ENCODE measurements at places on chromosomes 5 and 9.

DNA sequence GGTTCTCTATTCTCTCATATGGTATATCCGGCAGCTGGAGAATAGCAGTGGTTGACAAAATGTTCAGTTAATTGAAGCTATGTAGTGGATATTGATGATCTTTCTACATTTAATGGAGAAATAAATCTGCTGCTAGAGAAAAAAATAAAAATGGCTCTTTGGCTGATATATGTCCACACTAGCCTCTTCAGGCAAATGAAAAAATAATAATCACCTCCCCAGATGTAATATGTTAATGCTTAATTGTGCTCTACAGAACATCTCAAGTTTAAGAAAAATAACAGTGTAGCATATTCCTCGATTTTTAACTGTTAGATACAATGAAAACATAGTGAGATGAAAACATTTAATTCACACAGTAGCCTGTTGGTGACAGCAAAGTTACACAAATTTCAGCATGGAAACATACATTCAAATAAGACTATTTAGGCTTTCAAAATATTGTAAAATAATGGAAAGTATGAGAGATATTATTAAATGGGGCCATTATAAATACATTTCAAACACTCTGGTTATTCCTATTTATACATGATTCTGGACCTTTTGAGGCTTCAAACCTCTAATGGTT, 543.0 kb downstream of the MAT2B start:
- peak; percentile 6 for DNase-seq

GRCh38 chr5:17763301-17763700, 129.0 kb downstream of the TAF11L14 start:
- no peak for DNase-seq

GRCh38 chr5:157857816-157858526, 974 bp downstream of the CLINT1 start:
- DNase-seq = peak; percentile 39

- no peak for DNase-seq
Observed at GRCh38 chr9:130027533-130028365, 15.2 kb downstream of the FNBP1 start.

- no peak for DNase-seq
Observed at GRCh38 chr5:95027151-95027721, 257.7 kb downstream of the MCTP1 start.

- DNase-seq = no peak
Observed at GRCh38 chr9:96150324-96151227, 151.4 kb downstream of the HSD17B3 start.

DNA sequence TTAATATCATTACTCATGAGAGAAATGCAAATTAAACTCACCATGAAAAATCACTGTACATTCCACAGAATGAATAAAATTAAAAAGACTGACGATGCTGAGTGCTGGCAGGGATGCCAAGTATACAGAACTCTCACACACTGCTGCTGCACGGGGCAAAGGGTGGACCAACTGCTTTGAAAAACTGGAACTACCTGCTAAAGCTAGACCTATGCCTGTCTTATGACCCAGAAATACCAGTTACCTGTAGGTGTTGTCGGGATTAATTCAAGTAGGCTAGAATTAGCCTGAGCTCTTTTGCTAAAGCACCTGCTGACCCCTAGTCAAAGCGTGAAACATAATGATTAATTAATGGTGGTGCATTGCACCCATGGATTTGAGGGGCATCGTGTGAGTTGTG, 36.5 kb upstream of the ANKRD18A start:
- no peak for DNase-seq

- no peak for DNase-seq
Observed at GRCh38 chr9:3415906-3416305, 109.9 kb downstream of the RFX3 start.

DNA sequence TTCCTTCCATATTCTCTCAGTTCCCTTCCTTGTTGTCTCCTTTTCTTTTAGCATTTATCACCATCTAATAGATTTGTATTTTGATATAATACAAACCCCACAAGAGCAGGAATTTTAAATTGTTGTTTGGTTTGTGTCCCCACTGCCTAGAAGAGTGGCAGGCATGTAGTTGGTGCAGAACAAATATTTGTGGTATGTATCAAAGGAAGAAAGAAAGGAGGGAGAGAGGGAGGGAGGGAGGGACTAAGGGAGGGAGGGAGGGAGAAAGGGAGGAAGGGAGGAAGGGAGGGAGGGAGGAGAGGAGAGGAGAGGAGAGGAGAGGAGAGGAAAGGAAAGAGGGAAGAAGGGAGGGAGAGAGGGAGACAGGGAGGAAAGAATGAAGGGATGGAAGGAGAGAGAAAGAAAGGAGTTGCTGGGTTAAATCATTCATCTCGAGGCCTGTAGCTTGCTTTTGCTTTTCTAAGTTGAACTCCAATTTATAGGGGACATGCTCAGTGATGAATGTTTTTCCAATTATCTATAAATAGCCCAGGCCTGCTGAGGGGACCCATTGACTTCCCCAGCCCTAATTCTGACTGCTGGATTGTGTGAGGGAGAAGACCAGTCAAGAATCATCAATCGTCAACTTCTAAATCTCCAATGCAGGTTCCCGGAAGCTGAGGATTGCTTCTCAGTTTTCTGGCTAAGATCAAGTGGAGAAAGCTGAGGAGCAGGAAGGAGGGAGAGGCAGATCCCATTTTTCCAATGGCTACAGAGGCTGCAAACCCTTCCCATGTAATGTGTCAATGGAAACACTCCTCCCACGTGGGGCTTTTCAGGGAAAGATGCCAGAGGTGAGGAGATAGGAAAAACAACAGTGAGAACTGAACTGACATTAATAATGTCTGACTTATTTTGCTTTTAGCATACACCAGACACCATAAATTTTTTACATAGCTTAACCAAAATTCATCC, 320.7 kb downstream of the ASTN2 start:
- no peak for DNase-seq

DNA sequence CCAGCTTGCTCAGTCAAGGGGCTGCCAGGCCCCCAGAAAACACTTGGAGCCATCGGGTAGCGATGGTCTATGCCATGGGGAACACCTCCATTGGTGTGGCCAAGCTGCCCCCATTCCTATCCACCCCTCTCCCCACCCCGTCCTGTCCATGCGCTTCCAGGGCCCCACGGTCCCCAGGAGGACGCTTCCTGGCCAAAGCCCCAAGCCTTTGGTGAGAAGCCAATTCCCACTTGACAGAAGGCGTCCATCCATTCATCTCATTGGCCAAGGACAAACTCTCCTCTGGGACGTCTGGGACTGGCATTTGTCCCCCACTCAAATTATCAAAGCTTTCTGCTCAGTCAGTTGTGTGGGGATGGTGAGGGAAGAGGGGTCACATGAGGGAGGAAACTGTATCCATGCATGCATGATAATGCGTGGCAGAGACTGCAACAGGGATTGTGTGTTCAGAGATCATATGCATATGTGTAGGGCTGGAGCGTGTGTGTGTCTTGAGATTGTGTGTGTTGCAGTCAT, 9.5 kb downstream of the CPLX2 start:
- DNase-seq = no peak

DNA sequence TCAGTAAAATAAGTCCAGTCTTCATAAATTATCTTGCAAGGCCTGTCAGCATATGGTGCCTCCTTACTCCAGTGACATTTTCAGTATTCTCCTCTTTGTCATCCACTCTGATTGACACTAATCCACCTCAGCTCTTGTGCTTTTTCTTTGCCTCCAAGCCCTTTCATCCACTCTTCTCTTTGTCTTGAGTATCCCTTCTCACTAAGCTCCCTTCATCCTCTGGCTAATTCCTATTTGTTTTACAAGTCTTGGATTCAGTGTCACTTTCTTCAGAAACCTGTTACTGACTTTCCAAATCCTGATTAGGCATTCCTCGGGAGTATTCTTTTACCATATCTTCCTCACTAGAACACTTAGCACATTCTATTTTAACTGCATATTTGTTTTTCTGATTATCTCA, 100.6 kb upstream of the VCAN start:
- no peak for DNase-seq

- no peak for DNase-seq
Observed at GRCh38 chr9:98453589-98454311, 198.3 kb upstream of the TBC1D2 start.

- no peak for DNase-seq
Observed at GRCh38 chr5:15371184-15371583, 128.8 kb upstream of the FBXL7 start.

All from HT-29 (cell line).